ENCODE measurements at places on chromosomes 11 and 22.

GRCh38 chr22:19986410-19987341, 29.9 kb downstream of the ARVCF start:
- peak; percentile 47 for DNase-seq

DNA sequence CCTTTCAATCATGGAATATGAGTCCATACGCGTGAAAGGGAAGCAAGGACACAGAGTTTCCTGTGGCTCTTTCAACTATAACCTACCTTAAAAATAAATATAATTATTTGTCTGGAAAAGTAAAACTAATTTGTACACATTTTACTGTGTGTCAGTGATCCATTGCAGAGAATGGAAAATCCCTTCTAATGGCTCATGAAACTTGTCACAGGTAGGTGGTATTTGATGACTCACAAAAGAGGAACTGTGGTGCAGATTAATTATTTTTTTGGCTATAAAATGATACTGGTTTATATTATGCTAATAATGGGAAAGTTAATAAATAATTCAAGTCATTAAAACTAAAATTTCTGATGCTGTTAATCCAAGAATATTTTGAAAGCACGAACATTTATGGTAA, 792.2 kb downstream of the METTL15 start:
- no peak for DNase-seq

- no peak for DNase-seq
Measured at GRCh38 chr11:33598426-33599069, 102.1 kb downstream of the C11orf91 start.

- DNase-seq, result no peak
Measured at GRCh38 chr11:2691991-2692875, 7.6 kb downstream of the KCNQ1OT1 start.

Data from effector memory CD8-positive, alpha-beta T cell (primary cell).